Muscle of back (tissue), 13 donors: ENCODE measurements at places on chromosomes 1 and 21.

DNA sequence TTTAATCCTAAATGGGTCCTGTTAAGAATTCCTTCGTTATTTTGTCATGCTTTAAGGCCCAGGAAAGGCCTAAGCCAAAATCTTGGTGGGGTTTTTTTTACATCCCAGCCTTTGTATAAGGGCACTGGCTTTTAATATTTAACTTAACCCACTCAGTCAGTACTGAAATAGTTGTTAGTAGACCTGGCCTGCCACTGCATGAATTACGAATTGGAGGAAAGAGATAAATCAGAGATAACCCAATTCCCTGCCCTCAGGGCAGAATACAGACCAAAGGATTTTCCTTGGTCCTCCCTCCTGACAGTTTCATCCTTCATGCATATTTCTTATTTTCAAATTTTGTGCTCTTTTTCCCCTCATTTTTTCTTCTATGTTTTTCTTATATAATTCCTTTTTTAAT lies 193.0 kb downstream of the FASLG start:
- DNase-seq: no peak

- DNase-seq: no peak
Observed at GRCh38 chr1:86149591-86149990, 7.0 kb downstream of the COL24A1 start.

DNA sequence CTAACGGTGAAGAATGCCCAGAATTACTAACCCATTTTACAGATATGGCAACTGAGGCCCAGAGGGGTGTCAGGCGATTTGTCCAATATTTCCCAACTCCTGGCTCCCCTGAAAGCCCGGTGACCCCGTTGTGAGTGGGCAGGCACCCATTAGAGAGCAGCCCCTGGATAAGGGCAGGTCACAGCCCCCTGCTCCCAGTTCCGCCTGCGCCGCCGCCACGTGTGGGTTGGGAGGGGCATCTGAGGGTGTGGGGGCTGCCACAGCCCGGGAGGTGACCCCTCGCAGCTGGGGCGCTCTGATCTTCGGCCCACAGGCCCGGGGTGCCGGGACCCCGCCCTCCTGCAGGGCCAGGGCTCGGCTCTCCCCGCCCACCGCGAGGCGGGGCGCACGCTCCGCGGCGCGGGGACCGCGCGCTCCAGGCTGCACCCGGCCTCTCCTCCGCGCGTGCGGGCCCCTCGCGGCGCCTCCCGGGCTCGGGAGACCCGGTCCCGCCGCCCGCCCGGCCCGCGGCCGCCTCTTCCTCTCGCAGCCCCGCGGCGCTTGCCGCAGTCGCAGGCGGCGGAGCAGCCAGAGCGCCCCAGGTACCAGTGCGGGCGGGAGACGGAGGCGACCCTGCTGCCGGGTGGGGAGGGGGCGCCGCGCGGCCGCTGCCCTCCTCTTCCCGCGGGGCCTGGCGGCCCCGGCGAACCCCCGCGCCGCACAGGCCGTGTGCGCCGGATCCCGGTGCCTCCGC lies at the start of gene HTR6:
Gene HTR6, plus strand, starts transcription at position 423 of the 733 bp plus-strand sequence. CDS start 879 bp downstream, outside the sequence.
- DNase-seq: no peak

DNA sequence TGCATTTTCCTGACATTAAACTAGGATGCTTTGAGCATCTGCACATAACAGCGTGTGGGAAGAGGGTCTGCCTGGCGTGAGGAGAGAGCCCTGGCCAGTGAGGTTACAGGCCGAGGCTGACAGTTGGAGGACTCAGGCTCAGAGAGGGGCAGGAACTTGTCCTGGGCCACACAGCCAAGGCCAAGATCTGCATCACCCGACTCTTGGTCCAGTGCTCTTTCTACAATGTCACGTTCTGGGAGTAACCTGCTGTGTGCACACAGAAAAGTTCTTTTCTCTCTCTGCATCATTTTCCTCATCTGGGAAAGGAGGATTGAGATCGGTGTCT lies 42.8 kb upstream of the RUNX3 start:
- DNase-seq: no peak

GRCh38 chr1:194723067-194723466 lies 1536.7 kb upstream of the B3GALT2 start:
- DNase-seq: no peak

GRCh38 chr1:3890389-3891328 lies 9.4 kb downstream of the C1orf174 start:
- no peak for DNase-seq

DNA sequence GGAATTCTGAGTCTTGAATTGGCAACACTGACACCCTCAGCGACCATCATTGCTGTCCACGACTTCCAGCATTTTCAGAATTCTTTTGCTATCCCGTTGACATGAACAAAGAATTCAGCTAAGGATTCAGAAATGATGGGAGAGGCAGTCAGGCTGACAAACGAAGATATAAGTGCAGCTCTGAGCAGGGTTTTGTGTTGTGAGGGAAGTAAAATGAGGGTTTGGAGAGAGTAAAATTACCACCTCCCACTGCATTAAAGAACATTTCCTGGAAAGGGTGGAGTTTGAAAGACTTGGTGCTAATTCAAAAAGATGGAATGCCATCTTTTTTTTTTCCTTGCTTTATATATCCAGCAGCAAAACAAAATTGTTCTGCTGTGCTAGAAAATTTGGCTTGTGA lies 4.9 kb upstream of the ELK4 start:
- DNase-seq: no peak

DNA sequence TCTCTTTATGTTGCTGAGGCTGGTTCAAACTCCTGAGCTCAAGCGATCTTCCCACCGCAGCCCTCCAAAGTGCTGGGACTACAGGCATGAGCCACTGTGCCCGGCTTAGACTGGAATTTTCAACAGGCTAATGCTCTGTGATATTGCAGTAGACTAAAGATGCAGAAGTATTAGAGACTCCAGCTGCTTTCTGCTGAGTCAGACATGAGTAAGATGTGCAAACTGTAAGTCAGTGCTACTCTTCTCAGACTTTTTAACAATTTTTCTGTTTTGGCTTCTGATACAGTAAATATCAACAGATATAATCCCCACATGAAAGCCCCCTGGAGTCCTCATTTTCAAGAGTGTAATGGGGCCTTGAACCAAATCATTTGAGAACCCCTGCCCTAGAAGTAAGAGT lies 29.3 kb upstream of the NLRP3 start:
- no peak for DNase-seq

GRCh38 chr1:216812966-216813365 lies 89.7 kb upstream of the ESRRG start:
- peak; percentile 49 for DNase-seq

- DNase-seq: no peak
Observed at GRCh38 chr1:3367376-3367775, 87.1 kb upstream of the ARHGEF16 start.

GRCh38 chr1:74976491-74976890 lies 157.7 kb upstream of the LHX8 start:
- no peak for DNase-seq

- DNase-seq: no peak
Observed at GRCh38 chr1:246219508-246220030, 287.5 kb downstream of the SMYD3 start.

- DNase-seq: peak; percentile 81
Observed at GRCh38 chr1:1040004-1040991, 20.4 kb downstream of the AGRN start.

- peak; percentile 18 for DNase-seq
Observed at GRCh38 chr1:58331156-58331555, 215.4 kb downstream of the OMA1 start.

DNA sequence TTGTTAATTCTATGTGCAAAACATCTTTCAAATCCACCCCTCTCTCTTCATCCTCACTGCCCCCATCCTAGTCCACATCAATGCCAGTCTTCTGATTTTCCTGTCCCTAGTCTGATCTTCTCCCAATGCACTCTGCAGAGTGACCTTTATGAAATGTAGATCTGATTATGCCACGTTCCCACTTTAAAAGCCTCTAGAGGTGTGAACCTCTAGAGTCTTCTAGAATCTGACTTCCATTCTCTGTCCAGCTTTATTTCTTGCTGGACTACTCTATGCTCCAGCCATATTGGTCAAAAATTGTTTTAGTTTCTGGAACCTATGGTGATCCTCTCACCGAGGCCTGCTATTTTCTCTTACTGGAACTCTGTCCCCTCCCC lies 32.5 kb downstream of the ZNF648 start:
- DNase-seq: no peak

DNA sequence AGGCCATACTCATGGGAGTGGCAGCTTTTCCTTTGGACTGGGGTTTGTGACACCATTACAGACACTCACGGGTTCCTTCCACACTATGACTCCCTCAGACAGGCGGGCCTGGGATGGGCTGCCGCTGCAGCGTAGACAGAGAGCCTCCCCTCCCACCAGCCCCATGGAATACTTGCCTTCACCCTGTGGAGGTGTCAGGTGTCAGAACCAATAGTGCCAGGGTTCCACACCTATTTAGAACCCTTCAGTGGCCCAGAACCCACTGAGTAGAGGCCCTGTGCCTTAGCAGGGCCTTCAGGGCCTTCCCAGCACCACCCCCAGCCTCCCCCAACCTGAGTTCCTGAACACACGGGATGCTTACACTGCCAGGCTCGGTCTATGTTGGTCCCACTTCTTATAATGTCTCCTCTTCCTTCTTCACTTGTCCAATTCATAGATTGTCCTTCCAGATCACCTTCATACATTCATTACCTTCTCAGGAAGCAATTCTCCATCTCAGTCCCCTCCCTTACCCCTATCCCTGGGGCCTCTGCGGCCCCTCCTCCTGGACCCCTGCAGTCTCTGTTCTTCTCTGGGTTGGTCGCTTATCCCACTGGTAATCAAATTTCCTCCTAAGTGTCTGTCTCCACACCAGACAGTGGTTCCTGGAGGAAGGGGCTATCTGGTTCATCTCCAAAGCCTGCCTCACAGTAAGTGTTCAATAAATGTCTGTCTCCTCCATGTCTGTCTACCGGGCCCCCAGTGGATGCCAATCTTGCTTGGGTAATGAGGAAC lies 1.4 kb upstream of the RHBG start:
- no peak for DNase-seq

GRCh38 chr1:54579337-54579781 lies 31.3 kb downstream of the ACOT11 start:
- DNase-seq: no peak

GRCh38 chr21:33947451-33948095 lies 32.0 kb upstream of the ATP5PO start:
- DNase-seq: peak; percentile 91

DNA sequence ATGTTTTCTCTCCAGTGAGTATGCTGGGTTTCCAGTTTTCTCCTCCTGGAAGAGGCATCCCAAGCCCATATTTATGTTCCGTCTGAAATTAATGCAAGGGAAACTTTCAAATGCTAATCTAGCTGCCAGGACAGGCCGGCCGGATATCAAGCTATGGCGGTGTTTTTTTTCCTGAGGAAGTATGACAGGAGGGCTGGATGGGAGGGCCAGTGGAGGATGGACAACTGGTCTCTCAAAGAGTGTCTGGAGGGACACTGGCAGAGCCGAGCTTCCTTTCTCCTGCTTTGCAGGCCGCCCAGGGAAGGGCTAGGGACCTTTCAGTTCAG lies 212.7 kb downstream of the TRABD2B start:
- DNase-seq: no peak

DNA sequence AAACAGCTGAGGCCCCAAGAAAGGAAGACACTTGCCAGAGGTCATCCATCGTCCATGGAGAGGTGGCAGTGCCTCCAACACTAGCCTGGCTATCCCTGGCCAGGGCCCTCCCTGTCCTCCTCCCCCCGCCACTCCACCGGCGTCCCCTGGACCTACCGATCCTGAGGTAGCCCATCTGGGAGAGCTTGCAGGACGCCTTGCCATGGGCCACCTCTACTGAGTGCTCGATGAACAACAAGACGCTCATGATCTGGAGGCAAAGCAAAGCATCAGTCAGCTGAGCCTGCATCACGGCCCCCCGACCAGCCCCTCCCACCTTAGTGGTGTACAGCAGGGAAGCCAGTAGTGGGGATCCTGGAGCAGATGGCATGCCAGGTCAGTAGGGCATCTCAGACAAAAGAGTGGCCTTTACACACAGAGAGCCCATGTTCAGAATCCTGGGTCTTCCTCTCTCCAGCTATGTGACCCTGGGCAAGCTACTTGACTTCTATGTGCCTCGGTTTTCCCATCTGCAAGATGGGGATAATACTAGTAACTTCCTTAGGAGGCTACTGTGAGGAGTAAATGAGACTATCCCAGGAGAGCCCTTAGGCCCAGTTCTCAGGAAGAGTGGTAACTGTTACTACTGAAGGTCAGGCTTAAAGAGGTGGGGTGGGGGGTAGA lies 15.1 kb downstream of the LAPTM5 start:
- no peak for DNase-seq

GRCh38 chr1:22321917-22322316 lies 129.7 kb upstream of the ZBTB40 start:
- no peak for DNase-seq

DNA sequence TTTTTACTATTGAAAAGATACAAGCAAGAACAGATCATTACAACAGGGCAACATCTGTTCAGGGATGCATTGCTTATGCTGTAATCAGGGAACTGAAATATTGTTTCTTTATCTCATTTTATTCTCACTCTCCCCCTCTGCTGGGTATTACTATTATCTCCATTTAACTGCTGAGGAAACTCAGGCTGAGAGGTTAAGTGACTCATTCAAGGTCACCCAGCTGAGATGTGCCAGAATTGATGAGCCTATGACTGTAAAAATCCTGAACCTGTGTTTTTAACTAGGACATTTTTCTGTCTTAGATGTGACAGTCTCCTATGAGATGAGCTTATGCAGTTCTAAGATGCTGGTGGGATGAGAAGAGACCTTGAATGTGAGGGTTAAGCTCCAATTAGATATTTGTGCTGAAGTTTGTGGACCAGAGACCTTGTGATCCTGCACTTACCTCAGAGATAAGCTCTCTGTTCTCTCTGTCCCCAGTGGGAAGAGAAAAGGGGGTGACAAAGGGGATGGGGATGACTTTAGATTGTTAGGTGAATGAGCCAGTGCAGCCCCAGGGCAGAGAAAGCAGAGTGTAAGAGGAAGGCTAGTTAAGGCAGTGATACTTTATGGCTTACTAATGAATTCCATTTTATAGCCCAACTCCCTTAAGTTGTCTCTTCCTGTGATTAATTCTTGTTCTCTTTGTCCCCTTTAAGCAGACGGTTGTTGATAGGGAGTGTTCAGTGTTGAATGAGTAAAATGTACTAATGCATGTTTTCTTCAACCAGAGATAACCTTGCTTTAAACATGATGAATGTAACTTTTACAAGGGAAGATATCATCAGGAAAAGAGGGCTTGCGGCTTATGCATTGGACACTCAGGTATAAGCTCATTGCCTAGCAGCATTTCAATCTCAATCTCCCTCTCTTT lies 111.4 kb downstream of the HLX start:
- peak; percentile 39 for DNase-seq
